GOT3 (cell line): ENCODE measurements at places on chromosomes 2 and 18.

DNA sequence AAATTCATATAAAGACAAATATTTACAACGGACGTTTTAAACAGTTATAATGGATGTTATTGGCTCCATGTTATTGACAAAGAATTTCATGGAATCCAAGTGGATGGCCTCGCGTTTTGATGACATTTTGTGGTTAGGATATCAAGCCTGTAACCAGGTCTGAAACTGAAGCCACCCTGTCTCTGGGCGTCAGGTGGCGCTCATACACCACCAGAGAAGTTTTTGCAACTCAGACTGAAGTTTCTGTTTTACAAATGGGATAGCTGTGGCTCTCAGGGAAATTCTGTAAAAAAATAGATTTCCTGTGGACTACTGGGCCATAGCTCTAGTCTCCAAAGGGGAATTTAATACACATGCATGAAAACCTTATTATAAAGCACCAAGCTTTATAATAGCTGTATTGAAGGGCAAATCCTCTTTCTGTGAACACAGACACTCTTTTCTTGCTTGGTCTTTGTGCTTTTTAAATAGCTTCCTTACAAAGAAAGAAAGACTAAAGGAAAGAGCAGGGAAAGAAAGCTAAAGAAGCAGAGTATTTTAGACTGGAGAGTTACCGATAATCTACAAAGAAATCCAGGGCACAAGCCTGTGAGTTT is 86.7 kb downstream of the C18orf54 start:
- DNase-seq: no peak

DNA sequence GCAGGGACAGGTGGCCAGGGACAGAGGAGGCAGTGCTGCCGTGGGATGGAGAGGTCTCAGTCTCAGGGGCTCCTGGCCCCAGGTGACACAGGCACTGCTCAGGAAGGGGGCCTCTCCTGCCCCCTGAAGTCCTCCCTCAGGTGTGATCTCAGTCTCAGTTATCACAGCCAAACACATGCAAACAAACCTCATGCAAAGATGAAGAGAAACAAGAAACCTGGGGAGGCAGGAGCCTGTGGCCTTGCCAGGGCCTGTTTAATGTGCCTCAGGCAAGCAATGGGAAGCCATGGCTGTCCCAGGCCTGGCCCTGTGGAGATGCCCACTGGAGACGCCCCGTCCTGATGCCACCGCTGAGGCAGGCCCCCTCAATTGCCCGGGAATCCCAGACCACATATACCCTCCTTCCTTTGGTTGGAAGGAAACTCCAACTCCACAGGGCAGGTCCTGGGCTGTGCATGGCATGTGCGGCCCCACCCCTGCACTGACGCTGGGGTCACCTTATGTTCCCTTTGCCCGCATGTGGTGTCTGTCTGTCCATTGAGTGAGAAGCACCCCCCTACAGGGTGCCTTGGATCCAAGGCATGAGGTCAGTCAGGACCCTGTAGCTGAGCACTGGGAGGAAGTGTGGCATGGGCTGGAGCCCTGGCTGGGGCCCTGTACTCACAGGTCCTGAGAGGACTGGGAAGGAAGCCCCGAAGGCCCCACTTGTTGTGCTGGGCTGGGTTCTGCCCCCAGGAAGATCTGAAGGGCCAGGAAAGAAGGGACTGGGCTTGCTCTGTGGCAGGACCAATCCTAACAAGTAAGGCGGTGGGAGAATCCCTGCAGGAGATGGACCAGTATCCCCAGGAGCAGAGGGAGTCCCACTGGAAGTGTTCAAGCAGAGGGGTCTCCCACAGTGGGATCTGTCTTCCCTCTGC is 68.8 kb upstream of the RAB6C start:
- no peak for DNase-seq

DNA sequence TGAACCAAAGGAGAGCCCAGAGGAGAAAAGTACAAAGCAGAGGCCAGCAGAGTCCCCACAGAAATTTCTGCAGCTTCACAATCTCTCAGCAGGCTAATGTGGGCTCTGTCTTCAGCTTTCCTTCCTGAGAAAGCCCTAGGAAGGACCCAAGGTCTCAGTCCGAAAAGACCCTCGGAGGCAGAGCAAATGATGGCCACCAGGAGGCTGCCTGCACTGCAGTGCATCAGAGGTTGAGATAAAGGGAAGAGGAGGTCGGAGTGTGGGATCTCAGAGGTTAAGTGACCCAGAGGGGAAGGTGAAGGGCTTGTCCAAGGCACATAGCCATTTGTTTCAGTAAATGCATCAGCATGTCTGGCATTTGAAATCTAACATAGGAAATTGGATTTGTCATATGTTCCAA is 299.1 kb upstream of the SLC14A2 start:
- no peak for DNase-seq

DNA sequence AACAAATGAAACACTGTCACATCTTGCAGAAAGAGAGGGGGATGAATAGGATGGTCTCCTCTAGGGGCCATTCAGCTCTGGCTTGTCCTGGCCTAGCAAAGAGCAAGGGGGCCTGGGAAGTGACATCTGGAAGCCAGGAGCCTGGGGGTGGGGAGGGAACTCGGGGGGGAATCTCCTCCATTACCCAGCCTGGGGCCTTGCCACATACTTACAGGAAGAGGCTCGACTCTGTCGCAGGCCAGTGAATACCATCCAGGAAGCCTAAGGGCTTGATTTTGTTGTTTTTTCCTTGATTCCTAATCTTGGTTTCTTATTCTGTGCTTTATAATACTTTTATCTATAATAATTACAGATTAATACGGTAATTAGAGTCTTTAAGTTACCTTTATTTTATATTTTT is 797.5 kb upstream of the ID2 start:
- no peak for DNase-seq

GRCh38 chr18:78738076-78738690 is 241.4 kb upstream of the SALL3 start:
- DNase-seq: no peak

DNA sequence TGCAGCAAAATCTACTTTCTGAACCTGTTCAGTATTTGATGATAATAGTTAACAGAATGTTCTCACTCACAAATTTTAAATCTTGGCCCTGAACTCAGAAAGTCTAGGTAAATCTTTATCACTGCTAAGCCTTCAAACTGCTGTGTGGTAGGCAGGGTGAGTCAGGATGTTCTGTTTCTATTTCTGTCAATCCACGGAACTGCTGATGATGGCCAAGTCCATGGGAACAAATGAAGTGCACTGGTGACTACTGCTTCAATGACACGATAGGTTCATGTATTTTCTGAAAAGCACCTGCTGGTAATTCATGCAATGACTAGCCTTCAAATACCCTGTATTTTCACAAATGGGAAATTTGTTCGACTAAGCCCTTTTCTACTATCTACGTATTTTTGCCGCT is 14.2 kb downstream of the NIFK start:
- no peak for DNase-seq

DNA sequence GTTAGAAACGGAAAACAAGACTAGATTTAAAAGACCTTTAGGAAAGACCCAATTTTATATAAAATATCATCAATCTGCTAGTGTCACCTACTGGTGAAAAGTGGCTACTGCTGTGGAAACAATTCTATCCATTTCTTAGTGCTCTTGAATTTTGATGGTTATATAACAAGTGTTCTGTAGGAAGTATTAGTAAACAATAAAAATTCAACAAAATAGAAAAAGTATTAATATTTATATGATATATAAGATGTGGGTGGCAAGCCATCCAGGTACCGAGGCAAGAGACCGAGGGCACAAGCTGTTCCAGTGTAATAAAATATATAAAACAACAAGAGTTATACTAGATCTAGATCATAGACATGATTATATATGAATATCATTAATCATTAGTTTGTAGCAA is 6.2 kb upstream of the TMEM87B start:
- DNase-seq: no peak

DNA sequence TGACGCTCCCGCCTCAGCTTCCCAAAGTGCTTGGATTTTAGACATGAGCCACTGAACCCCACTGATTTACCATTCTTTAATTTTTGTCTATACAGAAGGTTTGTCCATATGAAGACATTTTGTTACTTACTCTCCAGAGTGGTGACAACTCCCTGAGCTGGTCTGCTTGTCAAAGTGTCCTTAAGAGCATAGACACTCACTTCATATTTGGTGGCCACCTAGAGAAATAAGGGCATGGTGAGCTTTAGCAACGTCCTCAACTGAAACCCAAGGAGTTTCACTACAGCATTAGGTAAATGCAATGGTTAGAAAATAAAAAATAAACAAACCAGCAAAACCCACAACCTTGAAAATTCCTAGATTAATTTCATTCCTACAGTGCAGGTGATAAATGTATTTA is 57.8 kb downstream of the FN1 start:
- DNase-seq: no peak

- DNase-seq: no peak
These were observed 43.7 kb upstream of the NAT8 start for GRCh38 chr2:73685764-73686438.

GRCh38 chr2:25402477-25402876 is 60.8 kb upstream of the DNMT3A start:
- no peak for DNase-seq

- DNase-seq: no peak
These were observed 83.1 kb downstream of the FARSB start for GRCh38 chr2:222572751-222573174.

GRCh38 chr2:64454386-64455332 is 697 bp downstream of the LGALSL start:
- DNase-seq: no peak

DNA sequence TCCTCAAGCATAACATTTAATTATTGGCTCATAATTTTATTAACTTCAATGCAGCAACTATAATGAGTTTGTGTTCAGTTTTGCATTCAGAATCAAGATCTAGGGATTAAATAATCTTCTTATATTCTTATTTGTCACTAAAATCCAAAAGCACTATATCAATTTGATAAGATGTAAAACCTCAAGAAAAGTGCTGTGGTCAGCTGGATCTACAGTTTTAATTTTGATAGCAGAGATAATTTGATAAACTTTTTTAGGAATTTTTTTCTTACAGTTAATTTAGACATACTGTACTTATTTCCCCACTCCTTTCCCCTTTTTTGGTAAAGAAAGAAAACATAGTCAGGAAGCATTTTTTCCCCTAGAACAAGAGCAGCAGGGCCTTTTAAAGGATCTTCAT is 146.4 kb downstream of the GRB14 start:
- no peak for DNase-seq

DNA sequence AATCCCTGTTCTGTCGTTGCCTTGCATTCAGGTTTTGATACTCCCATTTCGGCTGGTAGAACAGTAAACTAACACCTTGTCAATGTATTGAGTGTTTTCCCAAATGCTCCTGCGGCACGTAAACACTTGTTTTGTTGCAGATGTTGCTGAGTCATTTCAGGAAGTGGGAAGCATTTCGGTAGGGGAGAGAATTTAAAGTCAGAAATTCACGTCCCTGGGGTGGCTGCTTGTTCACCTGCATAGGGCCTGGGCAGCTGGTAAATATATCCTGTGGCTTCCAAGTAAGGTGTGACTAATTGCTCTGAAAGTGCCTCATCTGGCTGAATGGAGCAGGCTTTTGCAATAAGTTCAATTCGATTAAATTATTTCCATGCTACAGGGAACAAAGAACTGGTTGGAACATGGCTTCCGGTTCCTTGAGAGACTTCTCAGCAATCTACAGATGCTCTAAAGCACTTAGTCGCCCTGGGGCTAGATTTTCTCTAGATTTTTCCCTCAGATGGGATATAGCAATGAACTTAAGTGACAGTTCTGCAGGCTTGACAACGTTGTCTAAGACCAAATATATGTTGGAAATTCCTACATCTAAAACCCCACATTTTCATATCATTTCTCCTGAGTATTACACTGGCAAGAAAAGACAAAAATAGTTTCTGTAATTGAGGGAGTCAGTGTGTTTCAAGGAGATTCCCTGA is 5.2 kb downstream of the GALR1 start:
- no peak for DNase-seq

DNA sequence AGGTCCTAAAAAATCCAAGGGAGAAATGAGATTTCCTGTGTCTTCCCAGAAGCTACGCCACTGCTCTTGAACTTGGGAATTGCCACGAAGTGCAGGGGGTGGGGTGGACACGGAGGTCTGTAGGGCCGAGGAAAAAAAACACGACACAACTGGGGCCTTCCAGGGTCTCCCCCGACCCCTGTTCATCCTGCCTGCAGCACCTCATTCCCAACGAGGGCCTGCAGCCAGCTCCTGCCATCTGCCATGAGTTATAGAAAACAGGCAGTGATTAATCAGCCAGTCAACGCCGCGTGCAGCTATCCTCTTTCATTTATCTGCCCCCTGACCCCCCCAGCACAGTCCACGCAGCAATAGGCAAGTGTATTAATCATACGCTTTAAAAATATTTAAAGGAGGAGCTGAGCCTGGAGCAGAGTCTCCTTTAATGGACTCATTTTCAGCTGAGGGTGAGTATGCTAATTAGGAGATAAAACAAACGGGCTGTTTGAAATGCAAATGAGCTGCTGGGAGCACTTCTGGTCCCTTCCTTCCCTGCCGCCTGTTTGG is 209.9 kb downstream of the TFCP2L1 start:
- DNase-seq: peak; percentile 68

DNA sequence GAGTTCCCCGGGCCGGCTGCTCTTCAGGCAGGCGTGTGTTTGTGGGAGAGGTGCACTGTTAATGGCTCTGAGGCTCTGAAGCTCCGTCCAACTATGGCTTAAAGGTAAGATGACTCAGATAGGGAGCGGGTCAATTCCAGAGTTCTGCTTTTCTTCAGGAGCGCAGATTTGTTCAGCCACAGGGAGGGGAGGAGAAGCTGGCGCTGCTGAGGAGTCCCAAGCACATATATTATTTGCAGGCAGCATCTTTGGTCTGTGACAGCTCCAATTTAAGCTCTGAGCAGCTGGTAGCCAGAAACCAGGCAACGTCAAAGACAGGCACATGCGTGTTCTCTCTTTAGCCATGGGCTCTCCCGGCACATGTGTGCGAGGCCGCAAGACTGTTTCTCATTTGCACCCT is 229.2 kb downstream of the BCL2 start:
- DNase-seq: no peak

- no peak for DNase-seq
These were observed 317.8 kb downstream of the EPHA4 start for GRCh38 chr2:221254299-221254698.

DNA sequence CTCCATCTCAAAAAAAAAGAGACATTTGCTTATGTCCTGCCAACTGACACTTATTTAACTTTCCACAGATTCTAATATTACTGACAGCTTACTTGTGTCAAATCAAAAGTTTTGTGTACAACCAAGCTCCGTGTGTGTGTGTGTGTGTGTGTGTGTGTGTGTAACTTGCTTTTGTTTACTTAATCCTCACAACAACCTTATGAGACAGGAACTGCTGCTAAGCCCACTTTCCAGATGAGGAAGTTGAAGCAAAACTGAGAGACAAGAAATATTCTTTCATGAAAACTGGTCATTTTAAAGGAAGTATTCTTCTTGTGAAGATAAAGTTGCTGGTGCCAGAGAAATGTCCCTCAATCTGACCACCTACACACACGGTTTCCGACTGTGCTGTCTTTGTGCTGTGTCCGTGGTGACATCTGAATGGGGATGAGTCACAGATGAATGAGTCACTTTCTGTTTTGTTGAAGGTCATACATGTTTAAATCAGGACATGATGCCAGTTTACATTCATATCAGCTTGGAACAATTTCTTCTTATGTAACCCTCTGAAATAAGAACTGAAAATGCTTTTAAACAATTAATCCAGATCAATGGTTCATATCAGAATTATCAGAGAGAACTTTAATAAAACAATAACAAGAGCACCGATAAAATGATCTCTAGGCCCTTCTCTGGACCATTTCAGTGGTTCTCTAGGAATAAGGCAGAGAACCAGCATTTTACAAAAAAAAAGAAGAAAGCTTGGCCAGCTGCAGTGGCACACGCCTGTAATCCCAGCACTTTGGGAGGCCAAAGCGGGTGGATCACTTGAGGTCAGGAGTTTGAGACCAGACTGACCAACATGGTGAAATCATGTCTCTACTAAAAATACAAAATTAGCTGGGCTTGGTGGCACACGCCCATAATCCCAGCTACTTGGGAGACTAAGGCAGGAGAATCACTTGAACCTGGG is 95.5 kb downstream of the THNSL2 start:
- no peak for DNase-seq
